ENCODE measurements at places on chromosomes 6 and 20. TPM values are rescaled to one million over a fixed set of nuclear protein-coding genes. Genes with fewer than 3 reads are reported as not detected.

CLVS2 gene
- 1.0 TPM for total RNA-seq

PHACTR1 gene
- 63.2 TPM for total RNA-seq

MACROD2 gene
- total RNA-seq = 32.5 TPM

C6orf15 gene
- total RNA-seq = not detected

PEX6 gene
- total RNA-seq = 30.9 TPM
